GDM1 (cell line): ENCODE measurements at places on chromosomes 13 and 19.

GRCh38 chr13:95151942-95152587, 149.2 kb downstream of the ABCC4 start:
- DNase-seq: no peak

DNA sequence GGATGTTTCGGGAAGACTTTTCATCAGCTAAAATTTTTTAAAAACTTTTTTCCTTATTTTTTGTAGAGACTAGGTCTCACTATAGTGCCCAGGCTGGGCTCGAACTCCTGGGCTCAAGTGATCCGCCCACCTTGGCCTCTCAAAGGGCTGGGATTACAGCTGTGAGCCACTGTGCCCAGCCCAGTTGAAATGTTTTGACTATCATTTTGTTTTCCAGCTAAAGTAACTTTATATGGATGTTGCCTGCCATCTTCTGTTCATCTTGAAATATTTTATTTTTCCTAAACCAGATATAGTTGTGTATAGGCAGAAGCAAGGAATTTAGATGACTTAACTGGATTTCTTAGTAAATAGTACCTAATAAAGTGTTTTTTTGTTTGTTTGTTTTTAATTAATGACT, 7.0 kb downstream of the CAB39L start:
- DNase-seq: peak; percentile 9

DNA sequence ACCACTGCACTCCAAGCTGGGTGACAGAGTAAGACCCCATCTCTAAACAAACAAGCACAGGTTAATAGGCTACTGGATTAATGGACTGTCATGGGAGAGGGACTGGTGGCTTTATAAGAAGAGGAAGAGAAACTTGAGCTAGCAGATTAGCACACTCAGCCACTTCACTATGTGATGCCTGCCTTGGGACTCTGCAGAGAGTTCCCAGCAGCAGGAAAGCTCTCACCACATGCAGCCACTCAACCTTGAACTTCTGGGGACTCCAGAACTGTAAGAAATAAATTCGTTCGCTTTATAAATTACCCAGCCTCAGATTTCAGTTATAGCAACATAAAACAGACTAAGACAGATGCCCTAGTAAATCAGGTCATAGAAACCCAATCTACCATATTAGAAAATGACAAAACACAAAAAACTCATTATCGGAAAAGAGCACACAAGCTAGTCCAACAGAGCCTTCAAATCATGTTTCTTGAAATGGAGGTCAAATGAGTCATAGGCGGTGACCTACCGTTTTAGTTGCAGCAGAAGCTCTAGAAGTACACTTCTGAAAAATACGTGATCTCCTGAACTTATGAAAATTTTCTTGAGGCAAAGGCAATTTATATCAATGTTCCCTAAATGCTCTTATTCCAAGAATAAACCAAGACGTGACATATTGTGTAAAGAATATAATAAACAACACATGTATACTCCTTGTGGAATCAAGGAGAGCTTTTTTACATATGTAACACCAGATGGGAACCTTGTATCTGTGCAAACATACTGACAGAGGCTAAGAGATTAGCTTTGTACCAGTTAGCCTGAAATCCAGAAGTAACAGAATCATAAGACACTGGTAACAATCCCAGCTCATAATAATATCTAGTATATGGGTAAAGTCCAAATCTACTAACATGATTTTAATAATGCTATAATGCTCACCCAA, 340.9 kb upstream of the SGCG start:
- DNase-seq: no peak

- no peak for DNase-seq
Measured at GRCh38 chr13:86559901-86560300, 760.7 kb upstream of the SLITRK6 start.

DNA sequence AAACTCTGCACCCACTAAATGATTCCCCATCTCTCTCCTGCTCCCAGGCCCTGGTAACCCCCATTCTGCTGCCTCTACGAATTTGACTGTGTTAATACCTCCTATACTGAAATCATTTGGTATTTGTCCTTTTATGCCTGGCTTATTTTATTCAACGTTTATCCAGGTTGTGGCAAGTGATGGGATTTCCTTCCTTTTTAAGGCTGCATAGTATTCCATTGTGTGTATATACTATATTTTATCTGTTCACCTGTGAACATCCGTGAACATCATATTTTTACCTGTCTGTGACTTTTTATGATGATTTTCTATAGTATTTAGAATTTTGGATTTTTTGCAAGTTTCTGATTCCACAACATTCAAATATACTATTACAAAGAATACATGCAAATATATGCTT, 13.9 kb upstream of the CEBPG start:
- DNase-seq: no peak

DNA sequence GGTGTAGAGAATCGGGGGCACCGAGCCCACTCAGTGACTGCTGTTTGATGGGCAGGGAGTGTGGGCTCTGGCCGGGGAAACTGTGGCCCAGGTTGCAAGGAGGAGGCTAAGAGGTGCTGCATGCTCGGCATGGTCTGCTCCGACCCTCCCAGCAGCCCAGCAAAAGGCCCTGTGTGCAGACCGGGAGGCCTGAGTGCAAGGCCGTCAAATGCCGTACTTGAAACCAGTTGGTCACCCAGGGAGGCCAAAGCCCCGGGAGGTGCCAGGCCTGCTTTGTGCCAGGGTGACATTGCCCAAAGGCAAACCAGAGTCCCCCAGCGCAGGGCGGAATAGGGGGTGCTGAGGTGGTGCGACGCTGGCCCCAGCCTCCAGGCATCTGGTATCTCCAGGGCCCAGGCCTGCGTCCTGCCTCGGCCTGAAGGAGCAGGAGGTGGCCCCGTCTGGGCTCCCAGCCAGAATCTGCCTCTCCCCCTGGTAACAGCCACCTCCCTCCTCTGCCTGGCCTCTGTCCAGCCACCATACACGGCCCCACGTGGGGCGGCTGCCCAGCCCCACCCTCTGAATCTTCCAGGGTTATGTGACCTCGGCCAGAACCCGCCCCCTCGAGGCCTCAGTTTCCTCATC, 4.0 kb downstream of the PIK3R2 start:
- no peak for DNase-seq

GRCh38 chr13:108003626-108004025, 211.7 kb downstream of the LIG4 start:
- DNase-seq: no peak

DNA sequence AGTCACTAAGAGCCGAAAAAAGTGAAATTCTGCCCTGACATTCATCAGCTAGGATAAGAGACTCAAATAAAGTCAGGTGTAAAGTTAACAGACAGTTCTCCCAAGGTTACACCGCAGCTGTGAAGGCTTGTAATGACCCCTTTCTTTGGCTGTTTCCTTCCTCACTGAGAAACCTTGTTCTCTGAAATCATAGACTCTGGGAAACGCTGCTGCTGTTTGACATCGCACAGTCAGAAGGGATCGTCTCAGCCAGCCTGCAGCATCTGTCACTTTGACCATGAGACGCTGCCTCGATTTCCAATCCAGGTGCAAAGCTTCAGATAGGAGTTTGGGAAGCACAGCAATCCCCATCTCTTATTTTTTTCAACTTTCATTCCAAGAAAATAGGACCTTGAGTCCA, 678 bp downstream of the BCAT2 start:
- no peak for DNase-seq

DNA sequence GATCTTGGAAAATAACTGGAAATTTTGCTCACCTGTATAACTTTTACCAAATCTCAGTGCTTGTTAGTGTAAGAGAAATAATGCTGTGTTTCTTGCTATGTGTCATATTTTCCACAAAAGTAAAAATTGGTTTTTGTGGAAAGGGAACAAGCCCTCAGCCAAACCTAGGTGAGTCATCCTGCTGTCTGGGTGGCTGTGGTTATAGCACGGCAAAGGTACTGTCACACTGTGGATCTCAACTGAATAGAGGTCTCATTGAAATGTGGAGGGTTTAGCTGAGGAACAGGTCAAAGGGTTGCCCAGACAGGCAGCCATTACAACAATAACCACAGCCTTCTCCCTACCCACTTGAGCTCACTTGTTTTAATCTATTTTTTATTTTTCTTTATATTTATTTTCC, 338.8 kb upstream of the DACH1 start:
- DNase-seq: no peak

- no peak for DNase-seq
Measured at GRCh38 chr19:30634131-30634830, 262.1 kb downstream of the ZNF536 start.

DNA sequence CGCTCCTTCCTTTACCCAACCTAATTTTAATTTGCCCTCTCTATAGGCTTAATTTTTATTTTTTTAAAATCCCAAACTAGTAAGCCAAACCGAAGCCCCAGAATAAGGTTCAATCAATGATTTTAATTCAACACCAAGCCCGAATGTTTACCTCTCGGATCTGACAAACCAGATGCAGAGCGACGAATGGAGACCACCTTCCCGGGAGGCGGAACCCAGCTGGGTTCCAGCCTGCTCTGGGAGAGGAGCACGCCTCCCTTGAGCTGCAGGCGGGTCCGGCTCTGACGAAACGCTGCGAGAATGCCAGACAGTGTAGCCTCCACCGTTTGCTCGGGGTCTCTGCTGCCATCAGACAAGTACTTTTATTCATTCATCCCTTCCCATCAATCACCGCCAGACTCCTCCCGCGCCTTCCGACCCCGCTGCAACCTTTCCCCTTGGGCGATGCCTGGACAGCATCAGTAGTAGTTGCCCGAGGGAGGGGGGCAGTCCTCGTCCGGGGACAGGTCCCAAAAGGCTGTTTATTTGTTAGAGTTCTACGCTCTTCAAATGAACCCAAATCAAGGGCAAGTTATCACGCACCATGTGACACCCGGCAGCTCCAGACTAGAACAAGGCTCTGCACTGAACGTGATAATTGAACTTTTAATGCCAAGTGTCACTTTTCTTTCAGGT, 752 bp upstream of the EDNRB start:
- DNase-seq: no peak

DNA sequence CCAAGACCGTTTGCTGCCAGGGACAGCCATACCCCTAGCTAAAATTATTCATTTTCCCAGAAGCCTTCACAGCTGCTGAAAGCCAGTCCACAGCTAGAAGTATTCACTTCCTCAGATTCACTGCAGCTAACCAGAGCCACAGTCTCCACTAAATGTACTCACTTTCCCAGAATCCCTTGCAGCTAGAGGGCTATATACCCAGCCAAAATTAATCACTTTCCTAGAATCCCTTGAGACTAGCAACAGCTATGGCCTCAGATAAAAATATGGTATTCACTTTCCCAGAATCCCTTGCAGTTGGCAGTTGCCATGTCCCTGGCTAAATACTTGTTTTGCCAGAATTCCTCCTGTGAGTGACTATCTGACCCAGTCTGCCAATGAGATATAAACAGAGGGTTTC, 13.8 kb upstream of the MEIS3 start:
- DNase-seq: no peak

- DNase-seq: no peak
Measured at GRCh38 chr13:95444006-95444730, 108.4 kb upstream of the CLDN10 start.

DNA sequence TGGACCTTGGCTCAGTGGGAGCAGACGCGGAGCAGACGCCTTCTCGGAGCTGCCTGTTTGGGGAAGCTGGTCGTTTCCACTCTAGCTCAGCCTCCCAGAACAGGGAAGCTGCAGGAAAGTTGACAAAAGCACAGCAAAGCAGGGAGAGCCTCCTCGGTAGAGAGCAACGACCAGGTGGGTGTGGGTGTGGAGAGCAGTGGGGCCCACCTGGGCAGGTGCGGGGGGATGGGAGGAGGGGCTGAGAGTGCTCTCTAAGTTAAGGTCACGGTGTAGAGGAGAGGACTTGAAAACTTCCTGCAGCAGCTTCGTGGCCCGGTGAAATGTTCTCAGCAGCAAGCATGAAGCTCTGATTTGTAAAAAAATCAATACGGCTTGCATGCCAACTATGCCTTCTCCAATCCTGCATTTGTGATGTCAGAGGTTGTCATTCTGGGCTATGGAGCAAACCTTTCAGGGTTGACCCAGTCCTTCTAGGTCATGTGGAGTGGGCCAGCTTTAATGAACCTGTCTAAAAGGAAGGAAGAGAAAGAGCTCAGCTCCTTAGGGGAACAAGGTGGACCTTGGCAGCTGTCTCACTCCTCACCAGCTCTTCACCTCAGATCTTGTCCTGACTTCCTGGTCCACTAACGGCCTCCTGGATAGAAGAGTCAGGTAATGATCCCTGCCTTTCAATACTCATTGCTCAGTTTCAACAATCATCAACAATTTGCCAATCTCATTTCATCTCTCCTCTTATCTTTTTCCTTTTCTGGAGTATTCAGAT, 85.8 kb upstream of the UBL3 start:
- DNase-seq: peak; percentile 65

DNA sequence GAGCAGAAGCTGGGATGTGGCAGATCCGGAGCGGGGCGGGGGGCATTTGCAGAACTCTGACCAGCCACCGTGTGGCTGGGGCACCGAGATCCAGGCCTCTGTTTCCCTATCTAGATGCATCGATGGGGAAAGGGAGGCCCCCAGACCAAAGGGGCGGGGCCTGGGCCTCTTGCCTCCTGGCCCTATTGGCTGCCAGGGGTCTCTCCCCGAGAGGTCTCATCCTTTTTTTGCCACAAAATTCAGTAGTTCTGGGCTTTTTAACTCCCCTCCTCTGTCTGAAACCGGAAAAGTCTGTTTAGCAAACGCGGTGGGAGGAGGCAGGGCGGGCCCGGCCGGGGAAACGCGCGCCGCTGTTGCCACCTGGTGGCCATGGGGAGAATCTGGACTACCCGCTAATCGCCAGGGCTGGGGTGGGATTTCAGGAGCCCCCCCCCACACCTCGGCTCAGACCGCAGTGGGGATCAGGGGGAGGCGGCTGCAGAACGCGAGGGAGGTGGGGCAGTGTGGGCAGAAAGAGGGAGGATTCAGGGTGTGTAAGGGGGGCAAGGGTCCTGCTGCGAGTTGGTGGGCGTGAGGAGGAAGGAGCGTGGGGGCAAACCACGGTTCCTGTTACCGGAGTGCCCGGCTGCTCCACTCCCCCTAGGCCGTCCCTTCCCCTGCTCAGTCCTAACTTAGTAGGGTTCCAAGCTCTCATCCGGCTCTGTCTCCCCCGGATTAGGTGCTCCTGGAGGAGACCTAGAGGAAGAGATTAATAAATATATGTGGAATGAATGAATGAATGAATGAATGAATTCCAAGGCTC, 28.3 kb downstream of the IL12RB1 start:
- peak; percentile 74 for DNase-seq

GRCh38 chr19:3852614-3853254, 16.1 kb downstream of the ZFR2 start:
- peak; percentile 46 for DNase-seq

DNA sequence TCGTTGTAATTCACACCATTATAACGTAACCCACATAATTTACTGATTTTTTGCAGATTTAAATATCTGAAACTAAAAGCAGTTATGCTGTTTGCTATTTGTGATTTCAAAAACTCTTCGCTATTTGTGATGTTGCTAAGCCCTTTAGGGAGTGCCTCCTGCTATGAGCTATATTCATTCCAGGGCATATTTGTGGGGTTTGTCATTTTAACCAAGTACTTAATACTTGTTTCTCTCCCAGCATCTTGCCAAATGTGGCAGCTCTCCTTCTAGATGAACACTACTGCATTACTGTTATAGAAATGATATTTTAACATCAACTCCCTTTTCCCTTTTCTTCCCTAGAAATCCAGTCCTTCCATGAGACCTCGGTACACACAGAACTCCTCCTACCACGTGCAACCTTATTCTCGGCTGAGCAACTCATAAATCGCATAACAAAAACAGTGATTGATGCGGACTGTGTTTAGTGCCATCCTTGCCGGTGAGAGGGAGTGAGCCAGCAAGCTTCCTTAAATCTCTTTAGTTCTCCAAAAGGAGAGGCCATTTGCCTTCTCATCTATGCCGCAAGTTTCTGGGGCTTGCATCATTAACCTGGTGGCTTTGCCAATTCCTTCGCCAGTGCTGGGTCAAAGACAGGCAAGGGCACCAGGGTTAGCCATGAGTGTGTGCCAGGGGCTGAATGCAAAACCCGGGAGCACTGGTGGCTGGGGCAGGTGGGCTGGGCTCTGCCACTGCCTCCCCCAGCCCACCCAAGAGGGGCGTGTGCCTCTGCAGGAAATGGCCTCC, 33.4 kb downstream of the RFX2 start:
- no peak for DNase-seq
